Stimulated activated CD8-positive, alpha-beta memory T cell treated with anti-CD3 and anti-CD28 coated beads, Interleukin-2, amount 100 ng/mL, for 1 hour (primary cell): ENCODE measurements at places on chromosomes 5 and 9.

- no peak for DNase-seq
Observed at GRCh38 chr5:33195431-33196165, 245.2 kb upstream of the TARS1 start.

DNA sequence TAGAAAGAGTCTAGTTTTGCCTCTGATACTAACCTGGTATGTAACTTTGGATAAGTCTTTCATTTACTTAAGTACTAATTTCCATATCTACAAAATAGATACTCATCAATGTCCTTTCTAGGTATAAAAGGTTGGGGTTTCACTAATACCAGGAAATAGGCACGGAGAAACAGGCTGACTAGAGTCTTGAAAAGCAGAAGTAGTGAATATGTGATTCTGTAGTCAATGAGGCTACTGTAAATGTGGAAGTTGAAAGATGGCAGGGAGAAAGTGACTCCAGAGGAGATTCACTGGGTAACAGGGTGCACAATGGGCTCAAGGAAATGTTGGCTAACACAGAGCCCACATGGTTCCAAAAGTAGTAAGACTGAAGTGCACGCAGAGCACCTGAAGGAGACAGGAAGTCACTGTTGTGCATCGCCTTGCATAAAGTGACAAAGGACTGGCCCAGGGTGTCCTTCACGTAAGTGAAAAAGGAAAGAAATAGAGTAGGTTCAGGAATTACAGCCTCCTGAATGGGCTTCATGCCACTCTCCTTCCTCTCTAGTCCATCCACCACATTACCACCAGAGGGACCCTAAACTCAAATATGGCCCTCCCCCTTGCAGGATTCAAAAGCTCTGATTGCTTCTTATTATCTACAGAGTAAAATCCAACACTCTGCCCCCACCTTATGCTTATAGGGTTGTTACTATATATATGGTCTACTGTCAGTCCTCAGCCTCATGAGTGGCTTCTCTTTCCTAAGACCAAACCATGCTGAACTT is 288.0 kb upstream of the SMARCA2 start:
- no peak for DNase-seq

GRCh38 chr5:143274952-143275351 is 128.5 kb downstream of the NR3C1 start:
- DNase-seq, result no peak

GRCh38 chr5:102153003-102153759 is 142.9 kb downstream of the SLCO4C1 start:
- DNase-seq, result no peak

GRCh38 chr5:96388176-96388575 is 44.9 kb downstream of the PCSK1 start:
- no peak for DNase-seq

DNA sequence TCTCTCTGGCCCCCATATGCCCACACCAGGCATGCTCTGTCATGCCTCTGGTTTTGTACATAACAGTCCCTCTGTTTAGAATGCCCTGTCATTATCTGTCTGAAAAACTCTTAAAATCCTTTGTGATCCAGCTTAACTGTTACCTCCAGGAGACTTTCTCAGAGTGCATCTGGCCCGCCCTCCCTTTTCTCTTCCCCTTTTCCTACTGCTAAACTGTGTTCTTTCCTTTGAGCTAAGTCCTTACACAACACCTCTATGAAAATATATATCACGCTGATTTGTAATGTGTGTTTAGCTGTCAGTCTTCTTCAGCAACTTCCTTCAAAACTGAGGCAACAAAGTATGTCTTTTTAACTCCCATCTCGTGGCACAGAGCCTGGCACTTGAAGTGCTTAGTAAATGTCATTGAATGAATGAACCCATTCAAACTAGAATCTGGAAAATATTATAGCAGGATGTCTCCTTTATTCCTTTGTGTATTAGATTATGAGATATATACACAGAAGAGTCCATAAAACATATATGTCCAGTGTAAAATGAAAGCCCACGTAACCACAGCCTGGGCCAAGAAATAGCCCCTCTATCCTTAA is 166.2 kb upstream of the KLF9 start:
- no peak for DNase-seq

DNA sequence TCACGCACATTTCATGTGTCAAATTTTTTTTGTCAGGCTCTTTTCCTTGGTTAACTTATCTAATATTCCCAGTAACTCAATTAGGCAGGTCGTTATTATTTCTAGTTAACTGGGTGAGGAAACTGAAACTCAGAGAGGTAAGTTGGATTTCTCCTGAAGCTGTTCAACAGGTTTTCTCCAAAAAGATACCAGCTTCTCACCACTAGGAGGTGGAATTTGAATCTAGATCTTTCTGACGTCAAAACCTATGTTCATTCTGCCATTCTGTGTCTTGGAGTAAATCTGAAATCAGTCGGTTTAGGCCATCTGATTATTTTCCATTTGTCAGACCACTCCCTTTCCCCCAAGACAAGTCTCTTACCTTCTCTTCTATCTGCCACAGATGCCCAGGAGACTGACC is 572.9 kb downstream of the ACTL7B start:
- DNase-seq, result no peak

DNA sequence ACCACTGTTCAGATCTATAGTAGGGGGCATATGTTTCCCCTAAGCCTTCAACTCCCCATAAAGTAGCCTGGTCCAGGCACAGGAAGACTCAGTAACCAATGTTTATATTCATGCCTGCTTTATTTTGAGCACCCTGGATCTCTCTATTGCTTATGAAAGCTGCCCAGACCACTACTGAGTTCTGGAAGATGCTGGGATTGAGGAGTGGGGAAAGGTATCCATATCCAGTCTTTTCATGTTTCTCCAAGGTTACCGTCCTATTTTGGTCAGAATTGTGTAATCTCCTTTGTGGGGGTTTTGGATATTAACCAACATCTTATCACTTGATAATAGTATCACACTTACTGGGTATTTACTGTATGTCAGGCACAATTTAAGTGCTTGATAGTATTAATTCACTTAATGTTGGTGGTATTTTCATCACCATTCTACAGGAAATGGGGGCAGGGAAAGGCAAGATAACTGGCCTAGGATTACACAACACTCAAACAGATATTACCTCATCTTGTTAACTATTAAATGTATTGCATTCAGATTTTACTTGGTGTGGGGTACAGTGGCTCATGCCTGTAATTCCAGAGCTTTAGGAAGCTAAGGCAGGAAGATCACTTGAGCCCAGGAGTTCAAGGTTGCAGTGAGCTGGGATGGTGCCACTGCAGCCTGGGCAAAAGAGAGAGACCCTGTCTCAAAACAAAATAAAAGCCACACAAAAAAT is 36.3 kb downstream of the RUSC2 start:
- no peak for DNase-seq

GRCh38 chr5:14469551-14470377 is 111.8 kb upstream of the OTULINL start:
- no peak for DNase-seq

GRCh38 chr5:38657020-38657419 is 100.6 kb upstream of the LIFR start:
- DNase-seq, result no peak

DNA sequence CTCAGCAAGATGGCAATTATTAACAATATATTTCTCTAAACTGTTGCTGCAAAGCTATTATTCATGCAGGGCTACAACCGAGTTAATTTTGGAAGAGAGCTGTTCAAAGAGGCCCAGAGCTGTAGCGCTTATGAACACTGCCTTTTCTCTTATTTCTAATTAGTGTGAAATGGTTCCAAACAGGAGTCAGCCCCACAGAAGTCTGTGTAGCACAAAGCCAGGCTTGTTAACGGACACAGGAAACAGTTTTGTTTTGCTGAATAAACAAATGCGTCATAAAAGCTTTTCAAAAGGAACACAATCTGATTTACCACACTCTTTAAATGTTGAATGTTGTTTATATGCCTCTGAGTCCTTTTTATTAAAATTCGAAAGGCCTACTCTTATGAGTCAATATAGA is 396.5 kb downstream of the ANXA1 start:
- DNase-seq, result no peak

DNA sequence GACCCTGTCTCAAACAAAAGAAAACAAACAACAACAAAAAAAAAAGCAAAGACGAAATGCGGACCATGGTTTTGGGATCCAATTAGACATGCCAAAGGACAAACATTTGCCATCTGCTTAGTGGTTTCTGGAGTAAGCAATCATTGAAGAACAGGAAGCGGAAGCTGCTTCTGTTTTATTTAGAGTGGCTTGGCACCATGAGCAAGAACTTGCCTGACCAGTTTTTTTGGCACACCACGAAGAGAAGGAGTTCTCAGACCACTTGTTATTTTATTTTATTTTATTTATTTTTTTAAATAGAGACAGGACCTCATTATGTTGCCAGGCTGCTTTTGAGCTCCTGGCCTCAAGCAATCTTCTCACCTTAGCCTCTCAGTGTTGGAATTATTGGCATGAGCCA is 17.0 kb downstream of the BTF3 start:
- no peak for DNase-seq

DNA sequence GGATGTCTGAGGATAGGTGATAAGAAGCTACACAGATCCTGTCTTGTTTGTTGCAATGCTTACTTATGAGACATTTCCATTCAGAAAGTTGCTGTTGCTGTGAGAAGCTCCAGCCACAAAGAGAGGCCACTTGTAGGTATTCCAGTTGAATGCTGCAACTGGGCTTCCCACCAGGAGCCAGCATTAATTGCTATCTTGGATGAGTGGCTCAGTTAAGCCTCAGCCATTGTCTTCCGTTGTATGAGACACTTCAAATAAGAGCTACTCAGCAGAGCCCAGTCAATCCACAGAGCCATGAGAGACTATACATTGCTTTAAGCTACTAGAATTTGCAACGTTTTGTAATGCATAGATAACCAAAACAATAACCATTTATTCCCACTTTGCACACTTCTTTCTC is 104.3 kb upstream of the ARRDC3 start:
- DNase-seq, result no peak

DNA sequence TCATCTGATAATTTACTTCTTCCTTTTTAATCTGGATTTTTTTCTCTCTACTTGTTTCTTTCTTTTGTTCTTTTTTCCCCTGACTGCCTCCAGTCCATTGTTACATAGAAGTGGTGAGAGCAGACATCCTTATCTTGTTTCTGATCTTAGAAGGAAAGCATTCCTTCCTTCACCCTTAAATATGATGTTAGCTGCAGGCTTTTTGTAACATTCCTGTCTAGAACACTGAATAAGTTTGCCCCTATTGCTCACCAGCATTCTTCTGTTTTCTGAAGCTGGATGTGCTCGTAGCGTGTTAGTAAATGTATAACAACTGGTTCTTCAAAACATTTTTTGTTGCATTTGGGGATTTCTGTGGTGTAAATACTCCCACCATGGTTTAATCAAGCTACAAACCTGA is 136.7 kb upstream of the NFIL3 start:
- DNase-seq, result no peak

GRCh38 chr5:87576867-87577266 is 164.1 kb upstream of the CCNH start:
- DNase-seq, result no peak

GRCh38 chr5:178839319-178839704 is 20.4 kb upstream of the ZNF354B start:
- DNase-seq, result no peak

GRCh38 chr9:94120854-94121376 is 36.7 kb downstream of the PTPDC1 start:
- DNase-seq, result no peak

- no peak for DNase-seq
Observed at GRCh38 chr9:119544492-119544891, 175.3 kb upstream of the BRINP1 start.

GRCh38 chr9:126152622-126153362 is 173.8 kb upstream of the MVB12B start:
- no peak for DNase-seq

DNA sequence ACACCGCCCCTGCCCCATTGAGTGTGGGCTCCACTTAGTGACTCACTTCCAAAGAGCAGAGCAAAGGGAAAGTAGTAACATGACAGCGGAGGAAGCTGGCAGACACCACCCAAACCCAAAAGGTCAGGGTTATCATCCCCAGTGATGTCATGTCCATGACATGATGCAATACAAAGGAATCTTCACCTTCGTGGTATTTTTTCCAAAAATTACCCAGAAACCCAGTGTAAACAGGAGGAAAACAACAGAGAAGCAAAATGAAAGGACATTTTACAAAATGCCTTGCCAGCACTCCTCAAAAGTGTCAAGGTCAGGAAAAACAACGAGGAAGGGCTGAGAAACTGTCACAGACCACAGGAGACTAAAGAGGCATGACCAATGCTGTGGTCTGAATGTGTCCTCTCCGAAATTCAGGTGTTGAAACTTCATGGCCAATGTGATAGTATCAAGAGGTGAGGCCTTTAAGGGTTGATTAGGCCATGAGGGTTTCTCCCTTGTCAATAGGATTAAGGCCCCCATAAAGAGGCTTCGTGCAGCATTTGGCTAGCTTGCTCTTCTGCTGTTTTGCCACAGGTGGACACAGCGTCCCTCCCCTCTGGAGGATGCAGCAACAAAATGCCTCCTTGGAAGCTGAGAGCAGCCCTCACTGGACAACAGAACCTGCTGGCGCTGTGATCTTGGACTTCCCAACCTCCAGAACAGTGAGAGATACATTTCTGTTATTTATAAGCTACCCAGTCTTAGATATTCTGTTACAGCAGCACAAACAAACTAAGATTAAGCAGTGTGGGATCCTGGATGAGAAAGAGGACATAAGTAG is 30.5 kb upstream of the MED10 start:
- no peak for DNase-seq

DNA sequence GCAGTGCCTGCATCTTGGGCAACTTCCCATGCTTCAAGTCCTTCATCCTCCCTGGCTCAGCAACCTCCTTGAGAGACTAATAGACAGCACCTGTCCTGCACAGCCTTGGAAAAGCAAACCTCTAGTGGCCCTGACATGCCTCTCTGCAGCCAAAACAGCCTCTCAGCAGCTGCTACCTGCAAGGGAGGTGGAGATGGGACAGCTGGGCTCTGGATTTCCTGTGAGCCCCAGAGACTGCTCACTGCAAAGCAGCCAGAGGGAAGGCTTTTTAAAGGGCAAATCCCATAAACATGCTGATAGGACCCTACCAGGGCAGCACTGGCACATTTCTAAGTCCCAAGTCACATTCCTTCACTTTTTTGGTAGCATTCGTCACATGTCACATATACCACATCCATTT is 31.5 kb upstream of the MYORG start:
- no peak for DNase-seq

DNA sequence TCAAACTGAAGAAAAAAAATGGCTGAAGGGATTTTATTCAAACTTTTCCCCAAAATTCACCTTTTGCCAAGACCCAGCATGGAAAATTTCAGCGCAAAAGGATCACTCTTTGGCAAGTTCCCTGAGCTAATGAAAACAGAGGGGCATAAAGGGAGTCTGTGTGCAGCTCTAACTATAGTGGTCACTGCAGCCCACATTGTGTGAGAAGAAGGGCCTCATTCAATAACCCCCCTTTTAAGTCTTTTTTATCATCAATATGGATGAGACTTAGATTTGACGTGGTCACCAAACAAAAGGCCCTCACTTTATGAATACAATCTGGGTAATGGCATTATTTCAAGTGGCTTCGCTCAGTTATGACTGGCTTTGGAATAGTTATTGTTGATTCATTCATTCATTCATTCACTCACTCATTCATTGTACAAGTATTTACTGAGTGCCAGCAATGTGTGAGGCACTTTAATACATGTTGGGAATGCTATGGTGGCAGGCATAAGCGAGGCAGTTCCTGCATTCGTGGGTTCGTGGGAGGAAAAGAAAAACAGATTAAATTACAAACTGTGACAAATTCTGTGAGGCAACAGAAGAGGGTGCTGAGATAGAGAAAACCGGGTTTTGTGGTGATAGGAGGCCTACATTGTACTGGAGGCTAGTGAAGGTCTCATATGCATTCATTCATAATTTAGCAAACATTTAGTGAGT is 145.7 kb upstream of the KLF4 start:
- no peak for DNase-seq

GRCh38 chr9:18207735-18208134 is 266.2 kb upstream of the ADAMTSL1 start:
- no peak for DNase-seq
